Activated CD4-positive, CD25-positive, alpha-beta regulatory T cell (primary cell): ENCODE measurements at places on chromosomes 4 and X.

- no peak for DNase-seq
Measured at GRCh38 chrX:112051576-112051975, 31.0 kb downstream of the TRPC5 start.

DNA sequence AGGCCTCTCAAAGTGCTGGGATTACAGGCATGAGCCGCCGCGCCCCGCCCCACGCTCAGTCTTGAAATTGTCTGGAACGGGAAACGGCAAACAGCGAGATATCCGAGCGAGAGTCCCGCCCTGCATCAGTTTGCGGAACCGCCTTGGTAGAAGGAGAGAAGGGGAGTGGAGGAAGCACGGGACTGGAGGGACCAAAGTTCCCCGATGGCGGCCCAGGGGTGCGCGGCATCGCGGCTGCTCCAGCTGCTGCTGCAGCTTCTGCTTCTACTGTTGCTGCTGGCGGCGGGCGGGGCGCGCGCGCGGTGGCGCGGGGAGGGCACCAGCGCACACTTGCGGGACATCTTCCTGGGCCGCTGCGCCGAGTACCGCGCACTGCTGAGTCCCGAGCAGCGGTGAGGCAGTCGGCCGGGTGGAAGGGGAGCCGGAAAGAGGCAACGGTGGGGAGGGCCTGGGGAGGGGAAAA is at the start of gene BST1:
Gene BST1, plus strand, starts transcription at position 125 of the 463 bp plus-strand sequence. Its CDS starts 80 bp downstream, at position 205.
- DNase-seq: peak; percentile 3

GRCh38 chr4:26062215-26062614 is 148.2 kb downstream of the SMIM20 start:
- no peak for DNase-seq

GRCh38 chr4:76977113-76977512 is 27.6 kb downstream of the SEPTIN11 start:
- DNase-seq: no peak

DNA sequence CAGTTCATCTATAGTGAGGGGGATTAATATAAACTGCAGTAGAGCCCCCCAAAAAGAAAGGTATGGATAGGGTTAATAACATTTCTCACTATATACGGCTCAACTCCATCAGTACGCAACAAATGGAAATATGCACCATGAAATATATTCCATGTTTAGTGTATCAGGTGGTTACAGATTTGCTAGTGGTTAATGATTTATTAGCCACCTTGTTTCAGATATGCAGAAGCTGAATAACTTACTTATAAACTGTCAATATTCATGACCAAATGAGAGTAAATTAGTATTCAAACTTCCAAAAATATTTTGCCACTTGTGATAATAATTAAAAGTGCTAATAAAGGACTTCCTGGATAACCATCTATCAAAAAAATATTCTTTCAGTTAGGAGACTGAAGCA is 14.8 kb downstream of the AMTN start:
- DNase-seq: no peak

DNA sequence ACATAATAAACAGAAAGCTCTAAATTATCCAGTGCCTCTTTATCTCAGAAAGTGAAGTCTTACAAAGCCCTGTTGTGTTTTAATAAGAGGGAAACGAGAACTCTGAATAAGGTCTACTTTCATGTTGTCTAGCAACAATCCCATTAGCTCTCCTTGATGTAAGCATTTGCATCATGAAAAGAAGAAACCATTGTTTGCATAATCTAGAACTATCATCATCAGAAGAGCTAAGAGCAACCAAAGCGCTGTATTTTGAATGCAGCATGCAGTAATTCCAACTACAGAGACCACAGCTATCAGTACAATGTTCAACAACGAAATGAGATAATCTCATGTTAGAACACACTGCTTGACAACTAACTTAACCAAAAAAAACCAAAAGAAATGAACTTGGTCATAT is 257.1 kb downstream of the CAMK2D start:
- no peak for DNase-seq

DNA sequence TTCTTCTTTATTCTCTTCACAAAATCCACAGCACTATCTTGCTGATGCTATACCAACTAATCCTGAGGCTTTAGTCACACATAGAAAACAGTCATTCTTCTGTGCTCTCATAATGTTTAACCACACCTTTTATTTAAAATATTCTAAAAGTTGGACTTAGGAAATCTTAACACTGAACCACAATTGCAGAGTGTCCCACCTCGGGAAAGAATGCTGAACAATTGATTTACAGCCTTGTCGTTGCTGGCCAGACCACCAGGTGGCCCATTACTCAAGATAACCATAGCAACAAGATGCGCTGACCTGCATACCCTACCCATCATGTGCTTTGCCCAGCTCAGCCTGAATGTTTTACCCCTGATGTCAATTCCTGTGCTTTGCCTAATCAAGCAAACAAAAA is 100.8 kb downstream of the ARSJ start:
- DNase-seq: no peak

- DNase-seq: no peak
Measured at GRCh38 chrX:9416562-9417348, 48.1 kb upstream of the TBL1X start.

- DNase-seq: no peak
Measured at GRCh38 chrX:1453395-1453783, 680 bp upstream of the ASMTL start.

DNA sequence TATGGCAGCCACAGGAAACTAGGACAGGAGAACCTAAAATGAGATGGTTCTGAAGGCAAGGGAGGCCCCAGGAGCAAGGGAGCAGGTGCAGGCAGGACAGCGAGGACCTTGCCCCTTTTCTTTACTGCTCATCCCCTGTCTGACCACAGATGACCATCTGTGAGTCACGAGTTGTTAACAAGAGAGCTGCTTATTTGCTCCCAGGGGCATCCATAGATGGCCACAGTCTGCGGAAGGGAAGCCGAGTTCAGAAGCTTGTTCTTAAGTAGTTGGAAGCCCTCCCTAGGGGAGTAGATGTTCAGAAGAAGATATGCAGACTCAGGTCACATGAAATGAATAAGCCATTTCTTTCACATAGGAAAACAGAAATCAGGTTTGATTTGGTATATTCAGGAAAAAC is 69.4 kb downstream of the EVC2 start:
- DNase-seq: no peak

DNA sequence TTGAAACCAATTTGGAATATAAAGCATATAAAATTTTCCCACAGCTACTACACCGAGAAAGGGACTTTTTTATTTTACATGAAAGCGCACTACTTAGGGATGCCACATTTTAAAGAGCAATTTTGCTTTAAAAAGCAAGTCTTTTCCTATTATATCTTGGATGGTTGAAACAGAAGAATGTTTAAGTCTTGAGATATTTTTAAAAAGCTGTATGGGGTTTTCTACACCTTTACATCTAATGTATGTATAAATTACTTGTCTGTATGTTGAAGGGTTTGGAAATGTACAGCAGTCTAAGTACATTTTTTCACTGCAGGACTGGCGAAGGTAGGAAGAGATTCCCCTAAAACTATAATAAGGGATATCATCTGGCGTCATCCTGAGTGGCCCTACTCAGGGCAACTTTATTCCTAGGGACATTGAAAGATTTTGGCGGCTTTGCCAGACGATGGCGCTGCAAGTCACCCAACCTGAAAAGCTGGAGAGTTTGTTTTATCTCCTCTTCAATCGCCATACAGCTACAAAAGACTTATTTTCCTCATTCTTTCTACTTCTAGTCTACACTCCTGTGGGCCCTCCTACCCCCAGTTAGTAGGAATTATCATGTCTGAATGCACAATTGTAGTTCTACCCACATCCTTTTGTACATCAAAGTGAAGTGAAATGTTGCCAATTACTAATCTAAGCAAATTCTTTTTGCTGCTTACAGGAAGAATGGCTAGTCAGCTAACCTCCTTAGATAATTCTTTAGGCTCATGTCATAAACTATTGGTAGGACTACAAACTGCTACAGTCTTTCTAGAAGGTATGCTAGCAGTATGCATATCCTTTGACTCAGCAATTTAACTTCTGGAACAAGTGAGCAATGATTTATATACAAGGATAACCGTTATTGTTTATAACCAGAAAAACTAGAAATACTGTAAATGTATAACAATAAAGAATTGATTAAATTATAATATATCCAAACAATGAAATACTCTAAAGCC is 782 bp upstream of the NEK1 start:
- DNase-seq: peak; percentile 43

- DNase-seq: no peak
Measured at GRCh38 chr4:5217421-5217820, 166.1 kb downstream of the STK32B start.

DNA sequence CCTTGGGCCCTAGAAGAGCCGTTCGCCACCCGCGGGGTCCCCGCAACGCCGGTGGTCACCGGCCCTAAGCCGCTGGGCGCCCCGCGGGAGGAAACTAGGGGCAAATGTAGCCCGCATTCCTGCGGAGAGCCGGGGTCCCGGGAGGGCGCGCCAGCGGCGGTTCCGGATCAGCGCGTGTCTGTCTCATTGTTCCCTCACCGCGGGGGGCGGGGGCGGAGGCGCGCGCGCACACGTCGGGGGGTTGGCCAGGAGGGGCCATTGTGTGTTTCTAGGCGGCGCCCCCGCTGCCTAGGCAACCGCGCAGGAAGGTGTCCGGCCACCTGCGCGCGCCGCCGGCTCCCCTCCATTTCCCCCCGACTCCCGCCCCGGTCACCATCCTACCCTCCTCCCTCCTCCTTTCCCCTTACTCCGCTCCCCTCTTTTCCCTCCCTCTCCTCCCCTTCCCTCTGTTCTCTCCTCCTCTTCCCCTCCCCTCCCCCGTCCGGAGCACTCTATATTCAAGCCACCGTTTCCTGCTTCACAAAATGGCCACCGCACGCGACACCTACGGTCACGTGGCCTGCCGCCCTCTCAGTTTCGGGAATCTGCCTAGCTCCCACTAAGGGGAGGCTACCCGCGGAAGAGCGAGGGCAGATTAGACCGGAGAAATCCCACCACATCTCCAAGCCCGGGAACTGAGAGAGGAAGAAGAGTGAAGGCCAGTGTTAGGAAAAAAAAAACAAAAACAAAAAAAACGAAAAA is 789 bp upstream of the DDX3X start:
- DNase-seq: peak; percentile 66

GRCh38 chr4:88981556-88981955 is 75.4 kb downstream of the FAM13A start:
- no peak for DNase-seq

DNA sequence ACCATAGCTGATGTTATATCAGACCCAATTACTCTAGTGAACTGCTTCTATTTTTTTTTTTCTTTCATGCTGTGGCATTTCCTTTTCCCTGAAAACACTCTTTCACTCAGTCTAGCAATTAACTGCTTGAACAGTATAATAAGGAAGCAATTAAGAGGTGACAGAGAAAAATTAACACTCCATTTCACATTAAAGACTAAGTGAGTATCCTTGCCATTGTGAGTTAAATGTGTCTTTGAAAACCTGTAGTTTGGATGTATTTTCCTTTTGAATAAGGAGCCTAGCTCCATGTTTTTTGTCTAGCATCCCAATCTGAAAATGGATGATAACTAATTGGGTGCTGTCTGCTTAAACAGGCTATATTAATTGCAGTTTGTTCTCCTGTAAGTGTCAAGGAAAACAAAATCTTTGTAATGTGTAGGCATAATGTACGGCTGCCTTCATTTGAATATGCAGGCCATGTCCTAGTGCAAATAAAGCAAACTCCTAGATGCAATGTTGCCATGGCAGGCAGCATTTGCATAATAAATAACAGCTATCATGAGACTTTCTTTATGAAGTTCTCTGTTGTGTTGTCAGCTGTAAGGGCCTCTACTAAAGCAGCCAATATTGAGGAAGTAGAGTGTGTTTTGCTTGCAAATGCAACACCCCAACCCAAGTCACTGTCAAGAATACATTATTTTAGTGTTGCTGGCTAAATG is 416.7 kb downstream of the ZIC3 start:
- DNase-seq: no peak

GRCh38 chr4:2249526-2250356 is 7.8 kb upstream of the HAUS3 start:
- DNase-seq: no peak

DNA sequence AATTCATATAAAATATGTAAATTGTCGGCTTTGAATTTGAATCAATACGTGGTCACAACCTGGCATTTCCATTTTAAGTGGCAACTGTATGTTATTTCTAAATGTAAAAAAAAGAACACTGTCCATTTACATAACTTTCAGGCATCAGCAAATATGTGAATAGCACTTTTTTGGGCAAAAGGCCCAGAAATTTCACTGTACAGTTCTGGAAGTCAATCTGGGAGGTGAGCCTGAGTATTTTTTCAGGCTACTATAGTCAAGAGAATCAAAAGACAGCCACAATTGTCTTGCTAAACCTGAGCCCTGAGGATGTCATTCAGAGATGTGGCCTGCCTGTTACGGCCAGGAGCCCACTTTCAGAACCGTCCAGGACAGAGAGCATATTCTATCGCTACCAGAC is 543.9 kb upstream of the MAGEB2 start:
- DNase-seq: no peak

DNA sequence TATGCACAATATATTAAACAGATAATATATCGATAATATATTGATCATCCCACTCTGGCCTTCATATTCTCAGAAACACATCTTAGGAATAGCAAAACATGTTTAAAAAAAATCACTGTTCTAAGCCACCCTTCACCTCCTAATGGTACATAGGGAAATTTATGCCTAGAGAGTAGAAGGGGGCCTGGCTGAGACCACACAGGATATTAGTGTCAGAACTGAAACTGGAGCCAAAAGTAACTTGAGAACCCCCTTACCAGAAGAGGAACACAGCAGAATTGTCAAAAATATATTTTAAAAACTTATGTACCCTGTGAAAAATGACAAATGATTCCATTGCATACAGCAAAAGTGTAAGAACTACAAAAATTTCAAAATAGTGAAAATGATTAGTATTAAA is 173.1 kb downstream of the VSIG4 start:
- no peak for DNase-seq

DNA sequence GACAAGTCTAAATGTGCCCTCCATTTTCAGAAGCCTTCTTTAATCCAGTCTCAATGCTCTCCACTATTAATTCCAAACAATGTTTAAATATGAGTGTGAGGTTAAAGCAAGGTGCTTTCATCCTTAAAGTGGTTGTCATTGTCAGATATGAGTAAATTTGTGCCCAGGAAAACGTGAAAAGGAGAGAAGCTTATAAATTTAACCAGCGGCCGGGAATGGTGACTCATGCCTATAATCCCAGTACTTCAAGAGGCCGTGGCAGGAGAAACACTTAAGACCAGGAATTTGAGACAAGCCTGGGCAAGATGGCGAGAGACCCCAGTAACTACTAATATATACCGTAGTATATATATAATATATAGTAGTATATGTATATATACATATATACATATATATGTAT is 270.0 kb downstream of the ARHGAP24 start:
- no peak for DNase-seq
